Stimulated activated CD4-positive, alpha-beta T cell treated with anti-CD3 and anti-CD28 coated beads, Interleukin-1b, Interleukin-23, amount 100 ng/mL, for 24 hours (primary cell): ENCODE measurements at places on chromosomes 7 and 10.

- DNase-seq = no peak
Observed at GRCh38 chr10:72888151-72888638, 5.3 kb upstream of the OIT3 start.

DNA sequence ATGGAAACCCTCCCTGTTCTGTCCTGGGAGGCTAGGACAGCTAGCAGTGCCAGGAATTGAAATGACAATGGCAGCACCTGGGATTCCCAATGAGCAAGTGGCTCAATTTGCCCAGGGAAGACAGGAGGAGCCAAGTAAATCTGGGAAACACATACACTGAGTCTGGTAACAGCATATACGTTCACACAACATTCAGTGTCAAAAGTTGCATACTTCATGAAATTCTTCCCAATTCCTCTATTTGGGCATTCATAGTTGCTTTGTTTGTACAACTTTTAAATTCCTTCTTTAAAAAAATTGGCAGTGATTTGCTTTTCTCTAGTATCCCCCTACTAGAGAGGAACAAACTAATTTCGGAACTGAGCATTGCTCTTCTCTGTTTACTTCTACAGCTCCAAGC, 2.9 kb upstream of the FRMD4A start:
- DNase-seq = no peak

- no peak for DNase-seq
Observed at GRCh38 chr10:93402192-93402591, 79.9 kb downstream of the MYOF start.

DNA sequence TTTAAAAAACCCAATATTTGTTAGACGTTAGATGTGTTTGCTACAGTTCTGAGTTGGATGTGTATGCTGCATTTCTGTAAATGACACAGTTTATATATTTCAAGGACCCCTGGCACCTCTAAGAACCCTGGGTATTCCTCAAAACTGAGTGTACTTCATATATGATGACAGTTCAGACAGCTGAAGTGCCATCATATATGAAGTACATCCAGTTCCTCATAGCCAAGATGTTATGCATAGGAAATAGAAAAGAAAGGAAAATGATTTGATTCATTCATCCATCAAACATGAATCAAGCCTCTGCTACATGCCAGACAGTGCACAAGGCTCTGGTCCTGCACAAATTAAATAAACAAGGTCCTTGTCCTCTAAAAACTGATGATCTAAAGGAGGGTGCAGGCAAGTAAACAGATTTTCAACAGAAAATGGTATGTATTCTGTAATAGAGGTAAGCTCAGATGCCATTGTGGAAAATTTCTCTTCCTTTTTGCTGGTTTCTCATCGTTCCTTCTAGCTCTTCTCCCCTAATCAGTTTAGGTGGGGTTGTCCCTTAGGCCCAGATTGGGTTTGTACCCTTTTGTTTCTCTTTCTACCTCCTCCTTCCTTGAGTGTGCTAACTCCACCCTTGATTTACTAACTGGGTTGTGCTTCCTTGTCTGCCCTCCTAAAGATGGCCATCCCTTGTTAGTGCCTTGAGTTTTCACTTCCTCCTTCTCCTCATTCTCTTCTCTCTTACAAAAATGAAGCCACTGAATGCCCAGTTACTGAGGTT, 25.3 kb upstream of the SMIM30 start:
- DNase-seq = no peak

DNA sequence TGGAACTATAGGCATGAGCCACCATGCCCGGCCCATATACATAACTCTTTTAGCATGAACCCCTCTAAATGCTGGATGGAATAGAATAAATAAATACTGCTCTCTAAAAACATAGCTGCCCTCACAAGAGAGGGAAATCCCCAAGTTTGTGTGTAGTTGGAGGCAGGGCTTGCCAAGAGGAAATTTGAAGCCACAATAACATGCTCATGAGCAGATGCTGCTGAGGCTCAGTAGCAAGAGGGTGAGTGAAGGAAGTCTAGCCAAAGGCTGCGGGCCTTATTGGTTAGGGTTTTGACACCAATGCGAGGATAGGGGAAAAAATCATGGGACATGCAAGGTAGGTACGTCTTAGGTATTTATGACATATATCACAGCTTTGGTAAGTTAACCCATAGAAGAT, 17.3 kb downstream of the TPK1 start:
- DNase-seq = no peak

DNA sequence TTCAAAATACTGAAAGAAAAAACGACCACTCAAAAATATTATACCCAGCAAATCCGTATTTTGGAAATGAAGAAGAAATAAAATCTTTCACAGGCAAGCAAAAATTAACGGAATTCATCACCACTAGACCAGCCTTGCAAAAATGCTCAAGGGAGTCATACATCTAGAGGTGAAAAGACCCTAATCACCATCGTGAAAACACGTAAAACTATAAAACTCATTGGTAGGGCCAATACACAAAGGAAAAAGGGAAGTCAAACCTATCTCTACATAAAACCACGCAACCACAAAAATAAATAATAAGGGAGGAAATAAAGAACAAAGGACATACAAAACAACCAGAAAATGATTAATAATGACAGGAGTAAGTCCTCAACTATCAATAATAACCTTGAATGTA, 6.6 kb upstream of the AKR1B1 start:
- DNase-seq = no peak

DNA sequence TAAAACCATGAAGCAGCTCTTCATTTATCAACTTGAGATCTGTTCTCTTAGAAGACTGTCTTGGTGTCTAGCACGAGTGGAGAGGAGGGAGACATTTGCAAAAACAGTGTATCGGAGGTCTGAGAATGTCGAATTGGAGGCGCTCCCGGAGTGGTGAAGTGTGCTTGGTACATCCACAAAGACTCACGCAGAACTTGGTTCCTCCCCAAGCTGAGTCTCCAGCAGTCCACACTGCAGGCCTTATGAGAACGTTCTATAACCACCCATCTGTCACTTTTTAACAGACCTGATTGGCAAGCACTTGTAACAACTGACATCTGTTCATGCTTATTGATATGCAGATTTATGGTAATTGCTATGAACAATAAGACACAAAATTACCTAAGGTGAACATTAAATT, 261.6 kb downstream of the CELF2 start:
- no peak for DNase-seq

DNA sequence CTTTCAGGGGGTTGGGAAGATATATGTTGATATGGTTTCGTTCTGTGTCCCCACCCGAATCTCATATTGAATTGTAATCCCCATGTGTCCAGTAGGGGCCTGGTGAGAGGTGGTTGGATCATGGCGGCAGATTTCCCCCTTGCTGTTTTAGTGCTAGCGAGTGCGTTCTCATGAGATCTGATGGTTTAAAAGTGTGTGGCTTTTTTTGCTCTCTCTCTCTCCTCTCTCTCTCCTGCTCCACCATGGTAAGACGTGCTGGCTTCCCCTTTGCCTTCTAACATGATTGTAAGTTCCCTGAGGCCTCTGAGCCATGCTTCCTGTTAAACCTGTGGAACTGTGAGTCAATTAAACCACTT, 68.4 kb upstream of the PDZD8 start:
- no peak for DNase-seq

DNA sequence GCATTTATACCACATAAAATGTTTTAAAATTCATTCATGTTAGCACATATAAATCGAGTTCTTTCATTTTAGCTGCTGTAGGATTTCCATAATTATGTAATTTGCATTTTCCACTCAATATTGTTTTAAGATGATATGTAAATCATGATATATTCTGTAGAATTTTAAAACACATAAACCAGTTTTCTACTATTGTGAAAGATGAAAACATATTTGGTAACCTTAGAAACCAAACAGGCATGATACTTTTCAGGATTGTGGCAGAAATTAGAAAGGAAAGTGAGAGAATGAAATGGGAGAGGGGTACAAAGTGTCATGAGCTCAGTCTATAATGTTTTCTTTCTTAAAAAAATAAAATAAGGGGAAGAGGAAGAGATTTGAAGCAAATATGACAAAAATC, 269.3 kb downstream of the PPP1R3A start:
- DNase-seq = no peak

- no peak for DNase-seq
Observed at GRCh38 chr7:41098846-41099245, 604.0 kb downstream of the INHBA start.

DNA sequence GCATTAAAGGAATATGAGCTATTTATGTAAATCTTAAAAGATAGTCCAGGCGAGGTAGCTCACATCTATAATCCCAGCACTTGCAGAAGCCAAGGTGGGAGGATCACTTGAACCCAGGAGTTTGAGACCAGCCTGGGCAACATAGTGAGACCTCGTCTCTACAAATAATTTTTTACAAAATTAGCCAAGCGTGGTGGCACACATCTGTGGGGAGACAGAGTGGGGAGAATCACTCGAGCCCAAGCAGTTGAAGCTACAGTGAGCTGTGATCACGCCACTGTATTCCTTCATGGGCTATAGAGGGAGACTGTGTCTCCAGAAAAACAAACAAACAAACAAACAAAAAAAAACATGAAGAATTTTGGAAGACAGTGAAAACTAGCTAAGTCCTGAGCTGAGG, 28.4 kb downstream of the HERC4 start:
- DNase-seq = no peak

- no peak for DNase-seq
Observed at GRCh38 chr7:158121441-158122045, 466.1 kb downstream of the PTPRN2 start.

DNA sequence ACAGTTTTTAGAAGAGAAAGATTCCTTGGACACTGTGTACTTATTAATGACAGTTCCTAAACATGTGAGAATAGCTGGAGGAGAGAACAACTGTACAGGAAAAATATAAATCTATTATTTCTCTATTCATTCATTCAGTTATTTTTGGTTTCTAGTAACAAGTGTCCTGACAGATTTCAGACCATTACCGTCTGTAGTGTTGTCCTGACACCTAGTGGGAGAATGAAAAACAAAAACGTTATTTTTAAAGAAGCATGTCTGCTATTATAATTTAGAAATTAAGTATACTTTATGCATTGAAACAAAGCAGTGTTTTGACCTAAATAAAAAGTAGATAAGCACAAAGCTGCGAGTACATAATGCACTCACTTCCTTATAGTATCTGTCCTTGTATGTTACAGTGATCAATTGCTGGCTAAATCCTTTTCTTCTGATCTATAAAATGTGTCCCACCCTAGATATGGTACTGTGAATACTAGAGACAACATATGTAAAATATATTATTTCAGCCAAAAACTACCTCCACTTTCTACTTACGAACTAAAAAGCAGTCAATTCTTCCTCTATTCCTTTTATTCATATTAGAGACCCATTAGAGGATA, 575.6 kb downstream of the ARL4A start:
- no peak for DNase-seq

DNA sequence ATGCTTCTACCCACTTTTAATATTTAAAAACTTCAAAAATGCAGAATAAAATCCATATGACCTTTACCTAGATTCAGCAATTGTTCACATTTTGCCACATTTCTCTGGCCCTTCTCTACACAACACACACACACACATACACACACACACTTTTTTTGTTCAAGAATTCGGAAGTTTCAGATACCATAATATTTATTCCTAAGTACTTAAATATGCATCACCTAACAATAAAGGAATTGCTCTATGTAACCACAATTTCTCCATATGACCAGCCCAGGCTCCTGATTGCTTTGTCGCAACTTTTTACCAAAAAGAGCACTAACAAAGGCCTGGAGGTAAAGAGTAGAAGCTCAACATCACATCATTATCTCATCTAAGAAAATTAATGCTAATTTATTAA, 106.6 kb downstream of the FAS start:
- DNase-seq = no peak

DNA sequence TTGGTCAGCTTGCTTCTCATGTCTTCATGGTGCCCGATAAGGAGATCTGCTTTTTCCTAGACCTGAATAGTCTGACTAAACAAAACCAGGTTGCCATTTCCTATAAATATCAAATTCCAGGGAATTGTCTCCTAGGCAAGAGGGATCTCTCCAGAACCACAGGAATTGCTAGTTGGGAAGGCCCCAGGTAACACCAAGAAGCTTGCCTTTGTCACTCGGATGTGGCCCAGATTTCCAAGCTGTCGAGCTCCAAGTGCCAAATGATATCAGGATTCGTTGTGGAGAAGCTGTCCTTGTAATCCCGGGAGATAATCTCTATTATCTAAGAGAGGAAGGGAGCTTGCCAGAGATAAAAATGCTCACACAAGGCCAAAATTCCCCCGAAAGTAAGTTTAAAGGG, 1288.5 kb upstream of the AUTS2 start:
- no peak for DNase-seq
